ELF-1 (cell line): ENCODE measurements at places on chromosomes 3 and 15.

GRCh38 chr3:119352863-119353527 lies 58.8 kb downstream of the ARHGAP31 start:
- DNase-seq, result peak; percentile 37

- no peak for DNase-seq
Measured at GRCh38 chr15:26235864-26236263, 372.7 kb upstream of the ATP10A start.

GRCh38 chr3:116057400-116058006 lies 387.8 kb downstream of the LSAMP start:
- DNase-seq, result no peak

DNA sequence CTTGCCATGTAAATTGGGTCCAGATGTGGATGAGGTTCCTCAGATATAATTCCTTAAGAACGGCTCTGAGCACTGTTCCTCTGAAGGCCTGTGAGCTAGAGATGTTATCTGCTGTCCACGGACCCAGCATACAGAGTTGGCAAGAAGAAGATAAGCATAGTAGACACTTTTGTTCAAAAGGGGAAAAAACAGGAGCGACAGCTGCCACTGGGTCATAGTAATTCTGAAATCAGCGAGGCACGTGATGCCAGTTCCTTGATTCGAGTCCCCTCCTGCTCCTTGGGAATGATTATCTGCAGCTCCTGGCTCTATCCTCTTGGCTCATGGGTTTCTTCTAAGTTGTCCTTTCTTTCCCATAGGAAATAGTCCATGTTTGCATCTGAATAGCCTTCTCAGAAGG lies 2.5 kb upstream of the RAB7A start:
- DNase-seq, result no peak

DNA sequence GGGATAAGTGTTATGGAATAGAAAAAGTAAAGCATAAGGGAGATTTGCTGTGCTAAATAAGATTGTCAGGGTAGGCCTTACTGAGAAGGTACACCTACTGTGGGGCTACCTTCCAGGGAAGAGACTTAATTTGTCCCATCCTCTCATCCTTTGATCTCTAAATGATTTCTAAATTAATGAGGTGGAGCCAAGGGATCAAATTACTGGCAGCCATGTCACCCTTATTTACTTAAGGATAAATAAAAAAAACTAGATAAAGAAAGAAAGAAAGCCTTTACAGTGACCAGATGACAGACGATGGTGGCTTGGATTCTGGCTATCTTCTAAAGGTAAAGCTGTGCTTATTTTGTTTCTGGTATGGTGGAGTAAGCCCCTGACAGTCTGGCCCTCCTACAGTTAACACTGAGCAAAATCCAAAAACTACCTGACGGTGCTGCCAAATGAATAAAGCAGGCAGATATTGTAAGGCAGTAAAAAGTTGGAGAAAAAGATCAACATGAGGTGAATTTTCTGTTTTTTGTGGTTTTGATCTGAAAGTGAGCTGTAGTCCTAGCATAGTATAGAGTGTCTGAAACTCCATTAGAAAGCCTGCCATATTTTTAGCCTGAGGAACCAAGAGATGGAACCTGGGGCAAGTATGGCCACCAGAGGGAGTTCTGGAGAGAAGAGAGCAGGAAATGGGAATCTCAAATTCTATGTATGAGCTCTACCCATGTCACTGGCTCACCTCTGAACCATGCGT lies 285.1 kb upstream of the MANF start:
- DNase-seq, result peak; percentile 63

- peak; percentile 32 for DNase-seq
Measured at GRCh38 chr15:85879334-85880163, 84.8 kb upstream of the KLHL25 start.
